Non-pigmented ciliary epithelial cell (primary cell): ENCODE measurements at places on chromosomes 1 and 21.

GRCh38 chr1:102655034-102655433 is 453.3 kb downstream of the COL11A1 start:
- DNase-seq = no peak

DNA sequence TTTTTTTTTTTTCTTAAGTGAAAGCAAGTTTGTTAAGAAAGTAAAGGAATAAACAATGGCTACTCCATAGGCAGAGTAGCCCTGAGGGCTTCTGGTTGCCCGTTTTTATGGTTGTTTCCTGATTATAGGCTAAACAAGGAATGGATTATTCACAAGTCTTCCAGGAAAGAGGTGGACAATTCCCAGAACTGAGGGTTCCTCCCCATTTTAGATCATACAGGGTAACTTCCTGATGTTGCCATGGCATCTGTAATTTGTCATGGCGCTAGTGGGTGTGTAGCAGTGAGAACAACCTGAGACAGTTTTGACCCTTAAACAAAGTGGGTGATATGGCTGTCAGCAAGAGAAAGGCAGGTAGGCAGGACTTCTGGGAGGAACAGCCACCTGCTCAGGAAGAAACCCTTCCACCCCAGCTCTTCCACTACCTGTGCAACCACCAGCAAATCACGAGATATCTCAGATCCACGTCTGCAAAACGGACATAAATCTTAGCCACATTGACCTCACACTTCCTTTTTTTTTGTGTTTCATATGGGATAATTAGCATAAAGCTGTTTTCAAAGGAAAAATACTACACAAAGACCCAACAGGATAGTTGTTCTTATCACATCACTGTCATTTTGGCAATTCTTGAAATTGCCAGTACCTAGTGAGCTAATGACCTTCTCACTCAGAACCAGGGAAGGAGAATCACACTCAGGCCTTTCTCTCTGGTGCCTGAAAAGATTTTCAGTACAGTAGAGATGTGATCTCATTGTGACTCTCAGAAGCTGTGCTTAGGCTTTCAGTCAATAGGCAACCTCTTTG is 34.8 kb upstream of the DUSP10 start:
- DNase-seq = no peak

- DNase-seq = no peak
Observed at GRCh38 chr1:211549092-211549711, 29.8 kb downstream of the SLC30A1 start.

GRCh38 chr1:168535536-168535935 is 8.3 kb downstream of the XCL2 start:
- DNase-seq = no peak

DNA sequence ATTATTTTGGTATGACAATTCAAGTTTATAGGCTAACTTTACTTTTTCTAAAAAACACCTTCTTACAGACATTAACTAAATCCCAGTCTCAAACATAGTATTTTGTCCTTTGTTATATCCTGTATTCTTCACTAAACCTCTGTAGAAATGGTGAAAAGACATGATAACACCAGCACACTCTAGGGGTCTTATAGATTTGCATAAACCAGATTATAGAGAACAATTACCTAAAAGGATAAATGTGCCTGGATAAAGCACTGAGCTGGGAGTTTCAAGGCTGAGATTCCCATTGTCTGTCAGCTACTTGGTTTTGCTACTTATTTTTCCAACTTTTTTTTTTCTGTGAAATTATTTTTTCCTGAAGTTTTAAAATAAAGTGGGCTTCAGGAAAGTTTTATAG is 1288.6 kb upstream of the TMPRSS15 start:
- no peak for DNase-seq

GRCh38 chr1:63592536-63593302 is 492 bp upstream of the PGM1 start:
- DNase-seq = no peak

- no peak for DNase-seq
Observed at GRCh38 chr1:89939059-89939570, 55.8 kb upstream of the ZNF326 start.

- no peak for DNase-seq
Observed at GRCh38 chr1:97488530-97488929, 432.3 kb downstream of the DPYD start.

DNA sequence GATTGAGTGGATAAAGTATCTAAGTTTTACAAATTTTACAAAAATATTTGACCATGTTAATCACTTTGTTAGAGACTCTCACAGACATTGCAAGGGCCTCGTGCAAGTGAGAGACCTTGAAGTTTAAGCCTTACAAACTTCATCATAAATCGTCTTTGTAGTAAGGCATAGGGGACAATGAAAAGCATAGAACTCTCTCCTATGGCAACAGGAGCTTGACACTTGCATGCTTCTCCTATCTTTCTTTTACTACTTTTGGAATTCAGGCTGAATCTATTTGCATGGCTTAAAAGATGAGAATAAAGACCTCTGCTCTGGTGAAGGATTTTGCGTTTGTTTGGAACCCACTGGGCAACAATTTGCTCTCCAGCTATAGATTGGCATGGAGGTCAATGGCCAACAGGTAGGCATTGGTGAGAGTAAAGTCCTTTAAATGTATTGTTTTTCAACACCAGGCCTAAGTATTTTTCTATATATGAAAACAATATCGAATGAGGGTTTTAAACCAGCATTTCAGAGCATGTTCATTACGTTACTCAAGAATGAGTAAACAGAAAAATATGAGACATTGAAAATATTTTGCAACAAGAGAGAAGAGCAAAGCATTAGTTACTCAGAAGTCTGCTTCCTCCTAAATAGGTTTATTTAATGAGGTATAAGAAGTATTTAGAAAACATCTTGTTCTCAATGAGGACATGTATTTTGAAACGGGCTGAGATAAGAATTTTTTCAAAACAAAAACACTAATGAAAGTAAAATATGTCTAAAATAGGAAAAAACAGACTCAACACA is 192.2 kb downstream of the TGFB2 start:
- peak; percentile 63 for DNase-seq

- no peak for DNase-seq
Observed at GRCh38 chr1:46411010-46411405, 16.9 kb downstream of the FAAH start.

- DNase-seq = no peak
Observed at GRCh38 chr1:74733604-74734484, 892 bp downstream of the TYW3 start.

DNA sequence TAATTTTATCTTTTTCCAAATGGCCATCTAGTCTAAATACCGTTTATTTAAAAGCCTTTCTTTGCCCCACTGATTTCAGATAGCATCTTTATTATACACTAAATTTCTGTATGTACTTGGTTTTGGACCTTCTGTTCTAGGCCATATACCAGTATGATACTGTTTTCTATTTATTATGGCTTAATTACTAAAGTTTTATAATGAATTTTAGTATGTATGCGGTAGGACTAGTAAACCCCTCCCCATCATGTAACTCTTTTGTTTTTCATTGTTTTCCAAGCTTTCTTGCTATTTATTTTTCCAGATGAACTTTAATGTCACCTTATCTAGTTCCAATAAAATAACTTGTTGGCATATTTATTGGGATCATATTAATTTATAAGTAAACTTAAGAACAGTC is 29.9 kb downstream of the KLHL20 start:
- no peak for DNase-seq

GRCh38 chr1:3630161-3630611 is 5.4 kb downstream of the TPRG1L start:
- DNase-seq = no peak

DNA sequence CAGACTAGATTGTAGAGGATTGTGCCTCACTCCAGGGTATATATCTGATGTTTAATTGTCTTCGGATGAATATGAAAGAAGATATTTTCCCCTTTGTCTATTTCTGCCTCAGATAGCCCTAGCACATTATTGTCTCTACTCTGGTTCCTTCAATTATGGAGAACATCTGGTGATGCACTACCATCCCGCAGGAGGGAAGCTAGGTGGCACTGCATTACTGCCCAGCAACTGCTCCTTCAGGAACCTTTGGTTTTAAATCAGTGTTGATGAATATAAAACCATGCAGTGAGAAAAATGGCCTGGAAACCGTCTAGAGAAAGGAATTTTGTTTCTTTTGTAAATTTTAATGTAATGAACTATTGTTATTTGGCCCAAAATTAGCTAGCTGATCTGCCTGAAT is 68.5 kb downstream of the GPR88 start:
- DNase-seq = no peak

DNA sequence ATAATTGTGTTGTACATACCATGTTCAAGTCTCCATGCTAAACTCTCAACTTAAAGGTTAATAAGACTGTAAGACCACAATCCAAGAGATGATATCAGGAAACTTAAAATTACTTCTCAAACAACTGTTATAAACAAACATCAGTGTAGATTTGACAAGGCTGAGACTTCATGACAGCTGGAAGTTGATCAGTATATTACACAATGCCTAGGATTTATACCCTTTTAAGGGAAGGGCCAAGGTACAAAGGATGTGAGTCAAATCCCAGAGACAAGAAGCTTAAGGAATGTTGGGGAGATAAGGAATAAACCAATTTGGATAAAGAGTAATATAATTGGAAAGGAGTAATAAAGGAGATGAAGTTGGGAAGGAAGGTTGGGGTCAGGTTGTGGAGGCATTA is 98.8 kb downstream of the LBR start:
- no peak for DNase-seq

DNA sequence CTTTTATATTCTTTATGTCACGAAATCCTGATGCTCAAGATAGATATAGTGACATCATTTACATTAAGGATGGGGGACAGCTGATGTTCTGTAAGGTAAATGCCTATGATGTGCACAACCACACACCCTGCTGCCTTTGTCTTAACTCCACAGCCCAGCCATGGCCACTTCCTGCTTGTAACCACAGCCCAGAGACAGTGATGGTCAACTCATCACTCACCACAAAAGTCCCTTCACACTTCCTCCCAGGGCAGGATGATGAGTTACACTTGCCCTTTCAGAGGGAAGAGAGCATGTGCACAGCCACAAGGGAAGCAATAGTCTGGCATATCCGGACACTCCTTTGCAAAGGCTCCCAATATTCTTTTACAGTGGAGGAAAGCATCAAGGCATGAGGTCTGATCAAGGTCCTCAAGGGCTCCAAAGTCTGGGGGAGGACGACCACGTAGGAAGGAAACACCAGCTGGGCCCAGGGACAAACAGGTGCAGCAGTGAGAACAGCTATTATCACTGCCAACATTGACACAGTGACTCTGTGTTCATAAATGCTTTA is 53.8 kb downstream of the PLPP3 start:
- DNase-seq = no peak

GRCh38 chr1:94068096-94068998 is 52.6 kb downstream of the ABCA4 start:
- DNase-seq = no peak

DNA sequence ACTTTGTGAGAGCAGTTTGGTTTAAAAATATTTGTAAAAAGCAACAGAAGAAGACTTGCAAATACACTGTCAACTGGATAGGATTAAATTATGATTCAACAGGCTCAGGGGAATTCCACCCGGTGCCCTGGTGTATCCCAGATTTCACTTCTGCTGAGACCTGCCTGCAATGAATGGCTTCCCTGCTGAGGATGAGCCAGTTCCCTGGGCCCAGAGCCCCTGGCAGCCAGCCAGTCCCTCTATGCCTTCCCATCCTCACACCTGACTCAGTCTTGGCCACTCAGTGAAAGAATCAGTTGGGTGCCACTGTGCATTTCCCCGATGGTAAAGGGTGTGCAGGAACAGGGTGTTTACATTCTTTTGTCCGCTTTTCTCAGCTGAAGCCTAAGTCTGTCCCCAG is 64.4 kb downstream of the KCTD3 start:
- no peak for DNase-seq

- no peak for DNase-seq
Observed at GRCh38 chr1:57772580-57773195, 348.8 kb upstream of the DAB1 start.

DNA sequence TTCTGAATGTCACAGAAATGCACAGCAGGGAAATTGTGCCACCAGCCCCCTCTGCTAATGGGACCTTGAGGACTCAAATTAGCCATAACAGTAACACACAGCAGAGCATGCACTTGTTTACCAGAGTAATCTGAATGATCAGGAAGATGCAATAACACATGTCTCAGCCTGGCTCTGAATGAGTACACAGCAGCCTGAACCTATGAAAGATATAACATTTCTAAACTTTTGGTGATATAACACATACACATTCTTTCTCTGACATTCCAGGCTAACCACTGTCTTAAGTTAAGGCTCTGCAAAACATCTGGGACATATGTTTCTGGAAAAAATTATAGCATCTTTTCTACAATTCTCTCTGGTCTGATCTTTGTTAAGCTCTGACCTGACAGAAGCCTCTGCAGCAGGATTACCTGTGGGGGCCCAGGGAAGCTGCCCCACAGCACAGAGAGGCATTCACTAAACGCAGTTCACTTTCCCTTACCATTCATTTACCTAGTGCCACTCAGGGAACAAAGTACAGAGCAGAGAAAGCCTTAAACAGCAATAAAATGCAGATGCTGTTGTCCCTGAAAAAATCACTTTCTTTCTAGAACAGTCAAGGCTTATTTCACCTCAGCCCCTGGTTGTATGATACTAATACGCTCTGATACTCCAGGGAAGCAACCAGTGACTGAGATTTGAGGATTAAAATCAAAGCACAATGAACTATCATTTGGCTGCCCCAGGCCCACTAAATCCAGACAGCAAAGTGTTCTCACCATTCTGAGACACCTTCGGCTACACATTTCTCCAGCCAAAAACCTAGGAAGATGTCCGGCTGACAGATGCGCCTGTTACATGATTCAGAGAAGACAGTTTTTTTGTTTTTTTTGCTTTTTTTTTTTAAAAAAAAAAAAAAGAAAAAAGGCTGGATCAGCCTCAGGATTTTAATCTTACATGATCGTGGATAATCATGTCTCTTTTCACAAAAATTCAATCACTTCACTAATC is 54.0 kb upstream of the CNN3 start:
- no peak for DNase-seq

- no peak for DNase-seq
Observed at GRCh38 chr1:55916481-55916880, 662.9 kb downstream of the PLPP3 start.

GRCh38 chr1:96688767-96689166 is 32.8 kb upstream of the PTBP2 start:
- DNase-seq = no peak

- DNase-seq = no peak
Observed at GRCh38 chr1:13517193-13517812, 3.5 kb upstream of the LRRC38 start.
